Endothelial cell (in vitro differentiated cells): ENCODE measurements at places on chromosomes 6 and 20.

DNA sequence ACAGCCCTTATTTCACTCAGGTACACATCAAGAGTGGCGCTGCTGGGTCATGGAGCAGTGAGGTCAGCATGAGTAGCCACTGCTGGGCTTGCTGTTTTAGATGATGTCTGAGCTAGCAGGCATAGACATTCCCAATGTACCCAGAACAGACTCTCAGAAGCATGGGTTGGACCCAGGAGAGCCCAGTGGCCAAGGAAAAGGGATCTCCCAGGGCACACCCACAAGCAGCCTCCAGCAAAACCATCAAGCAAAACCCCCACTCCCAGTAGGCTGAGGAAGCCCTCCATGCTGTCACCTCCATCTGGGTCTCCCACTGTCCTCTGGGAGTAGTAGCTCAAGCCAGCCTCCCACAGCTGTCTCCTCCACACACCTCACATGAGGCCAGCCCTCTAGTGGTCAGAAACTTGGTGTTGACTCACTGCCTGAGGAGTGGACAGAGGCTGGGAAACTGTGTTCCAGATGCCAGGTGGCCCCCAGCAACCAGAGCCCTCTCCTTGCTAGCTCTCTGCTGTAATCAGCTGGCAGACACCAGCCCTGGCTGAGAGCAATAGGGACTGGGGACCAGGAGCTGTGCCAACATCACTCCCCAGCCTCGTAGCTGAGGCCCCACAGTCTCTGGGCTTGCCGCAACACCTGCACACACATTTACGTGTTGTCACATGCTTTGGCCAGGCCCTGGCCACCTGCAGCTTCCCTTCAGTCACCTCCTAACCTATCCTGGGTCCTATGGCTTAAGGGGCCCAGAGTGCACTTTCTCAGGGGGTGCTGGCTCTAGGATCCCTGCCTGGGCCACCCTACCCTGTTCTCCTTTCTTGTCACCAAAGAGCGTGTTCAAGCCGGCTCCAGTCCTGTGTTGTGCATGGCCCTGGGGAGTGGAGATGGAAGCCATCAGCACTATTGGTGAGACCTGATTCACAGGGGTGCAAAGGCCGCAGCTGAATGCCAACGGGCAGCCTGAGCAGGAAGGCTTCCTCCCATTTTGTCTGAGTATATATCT, 1.9 kb upstream of the AP5S1 start:
- DNase-seq: peak; percentile 74

- no peak for DNase-seq
These were observed 220.9 kb downstream of the HACE1 start for GRCh38 chr6:104638841-104639290.

DNA sequence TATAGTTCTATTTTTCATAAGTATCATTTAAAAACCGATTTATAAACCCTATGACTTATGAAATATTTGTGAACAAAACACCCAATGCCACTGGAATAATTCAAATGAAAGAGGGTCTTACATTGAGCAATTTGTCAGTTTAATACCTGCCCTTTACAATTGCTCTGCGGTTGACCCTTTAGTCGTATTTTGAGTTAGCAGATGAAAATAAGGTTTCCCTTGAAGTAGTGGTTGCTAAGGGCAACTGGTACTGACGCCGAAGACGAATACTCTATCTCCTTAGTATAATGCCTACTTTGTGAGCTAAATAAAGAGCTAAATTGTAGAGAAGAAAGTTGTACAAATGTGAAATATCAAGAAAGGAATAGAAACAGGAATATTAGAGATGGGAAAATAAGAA, 69.4 kb downstream of the KCNQ5 start:
- DNase-seq: no peak

DNA sequence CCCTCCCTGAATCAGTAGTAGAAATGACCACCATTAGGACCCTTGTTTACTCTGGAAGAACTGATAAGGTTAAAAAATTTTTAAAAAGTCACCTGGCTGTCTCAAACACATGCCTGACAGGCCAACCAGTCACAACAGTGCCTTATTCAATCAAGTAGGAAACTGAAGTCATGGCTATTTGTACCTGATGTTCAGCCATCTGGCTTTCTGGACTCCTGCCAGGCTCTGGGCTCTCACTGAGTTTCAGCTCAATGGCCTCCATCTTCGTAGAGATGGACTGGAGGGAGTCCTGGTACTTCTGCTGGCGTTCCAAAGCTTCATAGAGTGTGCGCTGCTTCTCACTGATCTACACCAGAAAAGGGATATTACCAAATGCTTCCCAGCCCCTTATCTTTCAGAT, 343.8 kb downstream of the SYNE1 start:
- DNase-seq: no peak

- no peak for DNase-seq
These were observed 38.5 kb downstream of the SIM1 start for GRCh38 chr6:100426241-100426640.

- DNase-seq: no peak
These were observed 445.6 kb upstream of the SOX4 start for GRCh38 chr6:21147995-21148394.

DNA sequence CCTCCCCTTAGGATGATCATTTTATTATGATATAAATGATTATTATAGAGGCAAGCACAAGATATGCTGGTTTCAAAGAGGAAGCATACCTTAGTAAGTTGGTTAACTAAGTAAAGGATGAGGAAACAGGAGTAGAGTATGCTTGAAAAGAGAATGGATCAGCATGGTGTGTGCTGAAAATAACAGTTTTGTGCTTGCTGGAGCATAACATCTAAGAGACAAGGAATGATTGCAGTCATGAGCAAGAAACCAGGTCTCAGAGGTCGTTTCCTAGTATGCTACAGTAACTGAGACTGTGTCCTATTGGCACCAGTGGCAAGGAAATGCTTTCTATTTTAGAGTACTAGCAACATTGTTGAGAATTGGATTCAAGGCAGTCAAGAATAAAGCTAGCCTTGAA, 34.1 kb downstream of the CDC40 start:
- DNase-seq: no peak

- no peak for DNase-seq
These were observed 37.4 kb downstream of the JAG1 start for GRCh38 chr20:10636326-10636818.

GRCh38 chr20:16314748-16315159, 258.5 kb downstream of the KIF16B start:
- DNase-seq: no peak

- DNase-seq: no peak
These were observed 213.3 kb upstream of the SSTR4 start for GRCh38 chr20:22821796-22822195.

DNA sequence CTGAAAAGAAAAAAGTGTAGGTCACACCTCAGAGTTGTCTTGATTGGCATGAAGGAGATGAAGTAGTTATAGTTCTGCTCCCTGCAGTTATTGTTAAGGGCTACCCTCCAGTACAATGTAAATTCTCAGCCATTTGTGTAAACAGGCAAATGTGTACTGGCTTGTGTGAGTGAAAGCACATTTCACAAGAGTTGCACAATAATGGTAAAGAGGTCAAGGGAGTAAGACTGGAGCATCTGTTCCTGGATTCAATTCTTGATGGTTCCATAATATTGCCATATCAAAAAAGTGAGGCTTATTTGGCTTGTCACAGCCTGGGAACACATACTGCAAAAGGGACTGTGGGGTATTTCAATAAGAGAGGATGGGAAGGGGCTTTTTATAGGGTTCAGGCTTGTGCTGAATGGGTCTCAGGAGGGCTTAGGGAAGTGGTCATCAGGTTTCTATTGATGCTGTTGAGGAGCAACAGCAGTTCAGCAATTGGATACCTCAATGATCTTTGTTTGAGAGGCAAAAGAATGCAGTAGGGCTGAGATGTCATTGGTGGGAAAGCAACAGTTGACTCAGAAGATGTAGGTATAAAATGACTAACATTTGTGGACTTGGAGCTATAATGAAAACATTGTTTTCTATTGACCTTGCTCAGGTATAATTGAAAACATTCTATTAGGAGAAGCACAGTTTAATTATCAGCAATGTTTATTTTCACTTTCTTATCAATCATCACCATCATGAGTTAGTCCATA, 402.6 kb downstream of the BCKDHB start:
- DNase-seq: no peak
